ENCODE measurements at places on chromosomes 1 and 21.
A peak's percentile ranks its signal among the peaks of the same experiment; 100 is the strongest.

- DNase-seq = no peak
Observed at GRCh38 chr1:218904416-218904815, 269.3 kb upstream of the LYPLAL1 start.

DNA sequence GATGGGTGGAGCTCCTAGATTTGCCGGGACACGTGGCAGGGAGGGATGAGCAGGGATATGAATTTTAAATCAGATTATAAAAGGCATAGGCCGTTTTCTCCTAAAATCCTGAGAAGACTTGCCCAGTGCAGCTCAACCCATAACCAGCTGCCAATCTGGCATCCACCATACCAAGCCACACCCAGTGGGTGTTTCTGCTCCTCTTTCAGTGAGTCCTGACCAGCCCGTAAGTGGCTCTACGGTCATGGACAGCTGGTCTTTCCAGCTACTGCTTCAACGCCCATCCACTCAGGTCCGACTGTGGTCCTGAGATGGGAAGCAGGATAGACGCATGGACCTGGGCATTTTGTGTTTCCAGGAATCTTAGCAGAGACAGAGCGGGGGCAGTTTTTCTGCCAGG lies 107.2 kb downstream of the LAMC2 start:
- DNase-seq = no peak

DNA sequence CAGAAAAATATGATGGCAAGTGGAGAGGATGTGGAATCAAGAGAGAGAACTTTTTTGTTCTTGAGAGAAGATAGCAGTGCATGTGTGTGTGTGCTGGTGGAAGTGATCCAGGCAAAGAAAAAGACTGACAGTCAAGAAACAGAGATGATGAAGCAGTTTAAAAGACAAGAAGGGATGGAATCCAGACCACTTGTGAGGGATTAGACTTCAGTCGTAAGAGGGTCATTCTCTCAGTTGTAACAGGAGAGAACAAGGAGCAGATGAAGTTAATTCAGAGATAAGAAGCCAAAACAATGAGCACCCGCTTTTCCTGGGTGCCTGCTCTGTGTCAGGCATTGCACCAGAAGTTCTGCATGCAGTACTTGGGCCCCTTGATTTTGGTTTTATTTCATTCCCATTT lies 76.6 kb downstream of the RNF220 start:
- DNase-seq = no peak

- no peak for DNase-seq
Observed at GRCh38 chr1:2604156-2604843, 17.7 kb downstream of the PRXL2B start.

- peak; percentile 14 for DNase-seq
Observed at GRCh38 chr1:47906009-47906432, 91.2 kb downstream of the TRABD2B start.

- peak; percentile 31 for DNase-seq
Observed at GRCh38 chr1:186896211-186896610, 67.5 kb downstream of the PLA2G4A start.

GRCh38 chr1:27624467-27625178 lies 10.4 kb downstream of the FGR start:
- DNase-seq = no peak

GRCh38 chr1:21509351-21510112 lies at the start of gene ALPL:
Gene ALPL (plus strand): TSS chr1:21509423. CDS start chr1:21554082, 44,659 bp downstream.
- DNase-seq = no peak

- DNase-seq = no peak
Observed at GRCh38 chr1:91745640-91746373, 140.1 kb downstream of the TGFBR3 start.

- DNase-seq = no peak
Observed at GRCh38 chr1:53626616-53627015, 112.3 kb downstream of the GLIS1 start.

- peak; percentile 74 for DNase-seq
Observed at GRCh38 chr1:182990413-182991144, 32.6 kb upstream of the LAMC1 start.
